ENCODE measurements at places on chromosomes 3 and 15.

DNA sequence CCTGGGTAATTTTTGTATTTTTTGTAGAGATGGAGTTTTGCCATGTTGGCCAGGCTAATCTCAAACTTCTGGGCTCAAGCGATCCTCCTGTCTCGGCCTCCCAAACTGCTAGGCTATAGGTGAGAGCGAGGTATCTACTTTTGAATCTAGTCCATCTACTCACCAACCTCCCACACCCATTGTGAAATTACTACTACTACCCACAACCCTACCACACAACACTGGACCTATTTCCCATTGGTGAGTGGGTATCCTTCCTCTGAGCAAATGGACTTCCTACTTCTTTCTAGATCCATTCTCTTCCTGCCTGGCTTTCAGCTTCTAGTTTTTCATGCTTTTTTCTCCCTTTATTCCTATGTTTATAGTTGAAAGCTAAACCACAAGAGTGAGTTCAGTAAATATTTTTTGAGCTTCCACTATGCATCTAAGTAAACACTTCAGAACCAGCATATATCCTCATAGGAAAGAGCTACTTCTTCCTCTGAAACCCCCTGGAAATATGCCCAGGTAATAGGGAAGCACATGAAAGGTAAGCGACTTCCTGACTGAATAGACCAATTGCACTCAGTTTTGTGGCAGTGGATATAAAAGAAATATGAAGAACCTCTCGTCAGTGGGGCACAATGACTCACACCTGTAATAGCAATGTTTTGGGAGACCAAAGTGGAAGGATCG is 39.1 kb downstream of the MYO1E start:
- no peak for DNase-seq

- no peak for DNase-seq
Measured at GRCh38 chr15:91784973-91785709, 68.4 kb upstream of the SLCO3A1 start.

- DNase-seq: no peak
Measured at GRCh38 chr3:158451405-158452055, 119.5 kb upstream of the MLF1 start.

DNA sequence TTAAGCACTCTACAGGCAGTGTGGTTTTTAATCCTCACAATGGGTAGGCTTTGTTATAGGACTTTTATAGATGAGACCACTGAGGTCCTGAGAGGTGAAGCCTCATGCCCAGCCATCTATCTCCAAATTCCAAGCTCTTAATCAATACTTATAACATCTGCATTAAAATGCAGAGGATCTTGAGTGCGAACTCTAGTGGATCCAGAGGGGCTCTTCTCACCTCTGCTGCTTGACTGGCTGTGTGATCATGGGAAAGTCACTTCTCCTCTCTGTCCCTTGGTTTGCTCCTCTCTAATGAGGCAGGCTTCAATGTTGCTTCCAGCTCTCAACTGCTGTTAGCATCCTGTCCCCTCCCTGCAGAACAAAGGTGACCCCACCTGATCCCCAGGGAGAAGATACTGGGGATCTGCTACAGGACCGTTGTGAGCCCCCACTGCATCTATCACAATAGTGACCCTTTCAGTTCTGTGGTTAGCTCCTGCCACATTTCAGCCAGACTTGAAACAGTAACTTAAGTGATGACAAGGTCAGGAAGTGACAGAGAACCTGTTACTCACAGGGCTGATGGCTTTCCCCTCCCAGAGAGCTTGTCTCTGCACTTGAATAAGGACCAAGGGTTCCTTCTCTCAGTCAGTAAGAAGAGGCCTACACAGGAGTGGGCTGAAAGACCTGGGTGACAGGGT is 1.3 kb downstream of the SLC27A2 start:
- no peak for DNase-seq

DNA sequence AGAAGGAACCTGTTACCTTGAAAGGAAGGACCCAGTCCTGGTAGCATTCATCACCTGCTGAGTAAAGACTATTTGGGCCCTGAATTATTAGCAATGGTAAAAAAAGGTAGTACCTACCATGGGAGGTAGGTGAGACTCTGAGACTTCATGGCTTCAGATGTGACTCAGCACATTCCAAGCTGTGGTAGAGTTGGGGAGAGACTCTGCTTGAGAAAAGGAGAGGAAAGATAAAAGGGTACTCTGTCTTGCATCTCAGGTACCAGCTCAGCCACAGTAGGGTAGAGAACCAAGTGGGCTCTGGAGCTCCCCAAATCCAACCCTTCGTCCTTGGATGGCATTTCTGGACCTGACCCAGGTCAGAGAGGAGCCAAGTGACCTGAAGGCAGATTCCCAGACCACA is 430.4 kb downstream of the TBL1XR1 start:
- DNase-seq: no peak

GRCh38 chr3:178353006-178353694 is 183.1 kb upstream of the KCNMB2 start:
- DNase-seq: no peak

- no peak for DNase-seq
Measured at GRCh38 chr3:113043686-113044085, 52.9 kb downstream of the GTPBP8 start.

GRCh38 chr3:195727606-195728195 is 6.9 kb downstream of the MUC20 start:
- DNase-seq: no peak

DNA sequence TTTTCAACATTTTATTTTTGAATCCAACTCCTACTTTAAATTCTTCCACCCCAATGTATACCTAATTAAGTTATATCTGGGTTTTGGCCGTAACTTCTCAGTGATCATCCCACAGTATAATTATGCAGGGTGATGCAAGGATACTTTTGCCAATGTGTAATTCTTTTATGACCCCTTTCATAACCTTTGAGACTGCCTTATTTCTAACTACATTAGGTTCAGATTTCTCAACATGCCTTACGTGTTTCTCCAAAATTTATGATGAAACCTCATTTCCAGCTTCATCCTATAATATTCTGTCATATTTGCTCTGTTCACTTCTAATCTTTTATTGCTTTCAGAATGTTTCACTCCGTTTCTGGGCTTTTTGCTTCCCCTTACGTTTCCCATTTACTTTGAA is 1229.6 kb upstream of the ALCAM start:
- DNase-seq: no peak

DNA sequence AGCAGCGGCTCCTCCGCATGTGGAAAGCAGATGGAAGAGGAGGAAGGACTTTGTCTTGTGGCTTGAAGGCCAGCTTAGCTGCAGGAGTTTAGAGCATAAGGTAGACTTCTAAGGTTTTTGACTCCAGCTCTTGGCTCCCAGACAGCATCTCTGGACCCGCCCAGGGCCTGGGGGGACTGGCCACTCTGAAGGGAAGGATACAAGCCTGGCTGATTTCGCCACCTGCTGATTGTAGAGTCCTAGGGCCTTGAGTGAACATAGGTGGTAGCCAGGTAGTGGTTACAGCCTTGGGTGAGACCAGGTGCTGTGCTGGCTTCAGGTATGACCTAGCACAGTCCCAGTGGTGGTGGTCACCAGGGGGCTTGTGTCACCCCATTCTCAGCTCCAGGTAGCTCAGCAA is 48.4 kb upstream of the RPL35A start:
- no peak for DNase-seq

DNA sequence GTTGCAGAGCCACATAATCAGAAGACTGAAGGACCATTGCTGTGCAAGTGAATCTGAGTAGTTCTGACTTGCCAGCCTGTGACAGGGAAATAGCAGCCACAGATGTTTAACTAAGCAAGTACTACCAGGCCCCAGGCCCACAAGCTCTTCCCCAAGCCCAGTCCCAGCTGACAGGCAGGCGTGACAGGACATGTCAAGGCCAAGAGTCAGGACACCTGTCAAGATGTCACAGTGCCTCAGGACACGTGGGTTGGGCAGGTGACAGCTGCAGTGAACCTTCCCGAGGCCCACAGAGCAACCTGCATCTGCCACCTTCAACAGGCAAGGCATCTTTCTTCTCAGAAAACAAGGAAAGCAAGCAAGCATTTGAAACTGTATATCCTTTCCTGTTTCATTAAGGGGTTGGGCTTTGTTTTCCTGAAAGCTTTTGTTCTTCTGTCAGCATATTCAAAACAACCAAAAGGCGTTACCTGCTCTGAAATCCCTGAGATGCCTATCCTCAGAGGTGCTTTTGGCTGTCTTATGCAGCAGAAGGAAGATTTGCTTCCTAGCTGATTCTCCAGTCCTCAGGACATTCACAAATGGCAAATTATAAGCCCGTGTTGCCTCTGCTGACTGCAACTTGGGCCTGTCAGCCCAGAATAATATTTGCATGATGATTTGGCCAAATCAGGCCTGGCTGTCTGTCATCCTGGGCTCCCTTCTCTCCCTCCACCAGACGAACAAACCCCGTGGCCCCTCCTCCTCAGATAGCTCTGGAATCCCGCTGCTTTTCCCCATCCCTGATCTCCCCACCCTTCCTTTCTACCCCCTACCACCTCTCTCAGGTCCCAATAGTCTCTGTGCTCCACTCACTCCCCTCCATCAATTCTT is 171.8 kb upstream of the WNT5A start:
- DNase-seq: no peak

GRCh38 chr3:9887480-9887879 is 2.9 kb upstream of the JAGN1 start:
- no peak for DNase-seq

DNA sequence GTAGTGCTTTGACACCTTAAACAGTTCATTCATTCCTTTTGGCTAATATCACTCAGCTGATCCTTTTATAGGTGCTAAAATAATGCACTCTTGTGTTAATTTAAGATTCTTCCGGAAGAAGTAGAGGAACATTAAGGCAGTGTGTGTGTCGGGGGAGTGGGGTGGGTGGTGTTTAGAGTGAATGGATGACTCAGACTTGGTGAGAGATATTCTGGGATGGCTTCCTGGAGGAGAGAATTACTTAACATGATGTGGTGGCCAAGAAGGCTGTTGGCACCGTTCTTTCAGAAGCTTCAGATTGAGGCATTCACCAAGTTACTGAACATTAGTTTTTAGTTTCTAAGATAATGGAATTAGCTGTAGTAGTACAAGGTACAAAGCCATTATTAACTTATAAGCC is 125.6 kb upstream of the ROPN1 start:
- no peak for DNase-seq

GRCh38 chr3:156148946-156149381 is 28.6 kb downstream of the KCNAB1 start:
- no peak for DNase-seq

GRCh38 chr15:67746022-67746421 is 79.3 kb upstream of the SKOR1 start:
- DNase-seq: no peak

DNA sequence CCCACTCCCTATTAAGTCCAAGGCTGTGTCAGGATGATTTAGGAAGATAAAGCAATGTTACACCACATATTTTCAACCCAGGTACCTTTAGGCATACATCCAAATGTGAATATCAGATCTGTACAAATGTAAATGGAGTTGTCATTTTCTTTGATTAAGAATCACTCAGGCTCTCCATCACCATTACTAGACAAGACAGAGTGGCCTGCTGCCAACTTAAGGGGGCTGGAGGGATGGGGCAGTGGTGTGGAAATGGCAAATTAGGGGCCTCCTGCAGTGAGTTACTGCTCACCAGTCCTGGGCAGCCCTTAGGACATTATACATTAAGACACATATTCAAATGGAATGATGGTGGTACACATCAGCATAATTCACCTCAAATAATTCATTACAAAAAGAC is 211.0 kb downstream of the TNIK start:
- DNase-seq: no peak

DNA sequence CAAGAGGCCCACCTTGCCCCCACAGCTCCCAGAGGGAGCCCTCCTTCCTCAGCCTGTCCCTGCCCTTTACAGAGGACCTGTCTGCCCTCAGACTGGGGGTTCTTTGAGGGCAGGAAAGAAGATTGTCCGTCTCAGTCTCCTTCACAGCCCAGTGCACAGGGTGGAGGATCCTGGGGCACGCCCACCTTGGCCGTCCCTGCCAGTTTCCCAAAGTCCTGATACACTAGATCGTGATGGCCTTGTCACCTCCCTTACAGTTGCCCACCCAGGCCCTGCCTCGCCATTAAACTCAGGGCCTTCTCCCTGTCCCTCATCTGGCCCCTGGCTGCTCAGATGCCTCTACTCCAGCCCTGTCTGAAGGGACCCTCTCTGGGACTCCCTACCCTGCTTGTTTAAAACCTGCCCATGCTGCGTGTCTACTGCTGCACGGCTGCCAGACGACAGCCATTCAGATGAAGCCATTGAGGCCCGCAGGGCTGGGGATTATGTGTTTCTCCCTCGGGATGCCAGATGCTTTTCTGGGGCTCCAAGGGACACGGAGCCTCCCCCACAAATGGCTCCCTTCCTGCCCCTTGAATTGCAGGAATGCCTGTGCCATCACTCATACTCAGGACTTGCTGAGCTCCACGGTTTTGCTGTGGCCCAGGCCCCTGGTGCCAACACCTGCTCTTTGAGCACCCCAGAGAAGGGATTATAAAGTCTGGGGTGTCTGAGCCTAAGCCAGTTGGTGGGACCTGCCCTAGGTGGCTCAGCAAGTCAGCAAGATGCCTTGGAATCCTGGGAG is 27.8 kb downstream of the ACSBG1 start:
- peak; percentile 19 for DNase-seq

GRCh38 chr15:77387365-77388105 is 32.4 kb downstream of the PEAK1 start:
- no peak for DNase-seq

- DNase-seq: no peak
Measured at GRCh38 chr15:52290329-52290728, 5.3 kb downstream of the MYO5C start.

DNA sequence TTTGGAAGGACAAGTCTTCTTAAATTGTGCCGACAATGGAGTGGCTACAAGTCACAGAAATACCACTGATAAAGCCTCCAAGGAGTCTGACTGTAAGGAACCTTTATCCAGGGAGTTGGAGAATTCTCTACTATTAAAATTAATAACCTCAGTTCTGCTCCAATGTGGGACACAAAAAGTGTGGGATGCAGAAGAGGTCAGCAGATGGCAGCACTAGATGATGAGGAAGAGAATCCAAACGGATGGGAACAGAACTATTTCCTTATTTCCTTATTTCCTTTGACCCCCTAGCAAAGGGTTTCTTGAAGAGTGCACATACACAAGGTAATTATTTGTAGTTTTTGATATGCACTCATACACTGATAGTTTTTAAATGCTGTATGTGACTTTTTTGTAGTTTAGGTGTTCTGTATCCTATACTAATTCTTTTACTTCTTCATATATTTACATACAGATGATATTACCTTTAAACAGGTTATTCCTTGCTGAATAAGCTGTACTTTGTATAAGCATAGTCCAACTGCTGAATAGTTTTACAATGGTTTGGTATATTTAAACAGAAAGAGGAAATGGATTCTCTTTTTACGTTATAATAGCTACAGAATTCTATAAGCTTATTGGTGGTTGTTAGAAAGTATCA is 25.6 kb upstream of the NLGN1 start:
- no peak for DNase-seq

DNA sequence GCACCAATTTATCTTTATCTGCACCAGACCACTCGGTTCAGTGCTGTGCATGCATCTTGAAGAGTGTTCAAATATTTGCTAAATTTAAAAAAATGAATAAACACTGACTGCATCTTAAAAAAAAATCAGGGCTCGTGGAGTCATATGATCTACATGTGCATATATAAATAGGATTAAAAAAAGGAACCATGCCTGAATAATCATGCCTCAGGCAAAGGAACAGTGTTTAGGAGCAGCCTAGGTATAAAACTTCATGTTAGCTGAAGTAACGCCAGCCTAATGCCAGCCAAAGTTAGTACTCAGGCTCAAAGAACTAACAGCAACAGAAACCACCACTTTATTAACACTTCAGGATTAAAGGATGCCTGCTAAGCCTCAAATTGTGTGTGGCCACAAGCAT is 9.5 kb downstream of the ABCC5 start:
- DNase-seq: no peak
